Neuronal stem cell (in vitro differentiated cells): ENCODE measurements at places on chromosomes 2 and 18.

DNA sequence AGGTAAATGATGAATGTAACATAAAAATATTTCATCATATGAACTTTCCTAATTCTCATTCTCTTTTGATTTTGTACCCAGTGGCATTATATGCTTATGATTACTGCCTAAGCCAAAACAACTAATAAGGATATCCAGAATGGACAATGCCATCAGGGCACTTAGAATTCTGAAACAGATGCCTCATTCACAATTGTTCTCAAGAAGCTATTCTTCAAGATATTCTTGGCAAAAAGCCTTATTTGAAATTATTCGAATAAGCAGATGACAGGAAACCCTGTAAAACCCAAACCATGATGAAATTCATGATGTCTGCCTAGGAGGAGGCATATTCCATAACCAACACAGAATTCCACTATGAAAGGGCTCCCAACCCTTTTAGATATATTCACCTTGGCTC is 353.2 kb upstream of the TRIB2 start:
- DNase-seq, result no peak

DNA sequence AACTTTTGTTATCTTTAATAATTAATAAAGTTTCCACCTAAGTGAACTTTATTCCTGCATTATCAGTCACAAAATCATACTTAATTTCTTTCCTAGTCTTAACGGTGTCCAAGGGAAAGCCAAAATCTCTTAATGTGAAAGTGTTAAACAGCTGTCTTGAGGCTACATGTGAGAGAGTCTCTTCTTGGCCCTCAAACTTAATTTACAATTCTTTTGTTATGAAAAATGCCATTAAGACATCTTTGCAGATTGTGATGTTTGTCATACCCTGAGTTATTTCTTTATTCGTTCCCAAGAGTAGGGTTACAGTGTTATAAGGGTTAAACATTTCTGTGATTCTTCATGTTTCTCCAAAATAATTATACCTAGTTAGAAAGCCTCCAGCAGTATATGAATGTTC is 64.6 kb downstream of the ANKRD12 start:
- no peak for DNase-seq

- DNase-seq, result no peak
These were observed 2.8 kb downstream of the MYOM1 start for GRCh38 chr18:3216987-3217386.

DNA sequence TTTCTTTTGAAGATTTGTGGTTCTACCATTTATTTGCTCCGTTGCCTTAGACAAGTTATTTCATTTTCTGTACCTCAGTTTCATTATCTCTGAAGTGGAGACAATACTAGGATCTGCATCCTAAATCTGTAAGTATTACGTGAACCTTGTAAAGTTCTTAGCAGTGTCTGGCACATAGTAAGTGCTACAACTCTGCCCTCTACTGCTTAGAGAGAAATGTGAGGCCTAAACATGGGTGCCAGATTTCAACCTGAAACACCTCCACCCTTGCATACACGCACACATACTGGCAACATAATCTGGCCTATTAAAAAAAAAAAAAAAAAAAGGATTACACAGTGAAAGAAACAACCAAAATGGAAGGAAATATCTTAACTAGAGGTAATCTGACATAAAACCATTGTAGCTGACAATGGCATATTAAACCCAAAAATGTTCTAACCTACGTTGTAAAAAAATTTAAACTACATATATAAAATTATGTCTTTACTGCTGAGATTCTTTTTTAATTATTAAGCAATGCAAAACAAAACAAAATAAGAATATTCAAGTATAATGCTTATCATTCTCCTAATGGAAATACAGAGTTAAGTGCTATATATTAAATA is 132.6 kb downstream of the MAP2 start:
- DNase-seq, result no peak

GRCh38 chr2:56184500-56185011 is 766 bp downstream of the CCDC85A start:
- DNase-seq, result peak; percentile 43

GRCh38 chr2:143477714-143478443 is 348.7 kb downstream of the ARHGAP15 start:
- DNase-seq, result no peak

DNA sequence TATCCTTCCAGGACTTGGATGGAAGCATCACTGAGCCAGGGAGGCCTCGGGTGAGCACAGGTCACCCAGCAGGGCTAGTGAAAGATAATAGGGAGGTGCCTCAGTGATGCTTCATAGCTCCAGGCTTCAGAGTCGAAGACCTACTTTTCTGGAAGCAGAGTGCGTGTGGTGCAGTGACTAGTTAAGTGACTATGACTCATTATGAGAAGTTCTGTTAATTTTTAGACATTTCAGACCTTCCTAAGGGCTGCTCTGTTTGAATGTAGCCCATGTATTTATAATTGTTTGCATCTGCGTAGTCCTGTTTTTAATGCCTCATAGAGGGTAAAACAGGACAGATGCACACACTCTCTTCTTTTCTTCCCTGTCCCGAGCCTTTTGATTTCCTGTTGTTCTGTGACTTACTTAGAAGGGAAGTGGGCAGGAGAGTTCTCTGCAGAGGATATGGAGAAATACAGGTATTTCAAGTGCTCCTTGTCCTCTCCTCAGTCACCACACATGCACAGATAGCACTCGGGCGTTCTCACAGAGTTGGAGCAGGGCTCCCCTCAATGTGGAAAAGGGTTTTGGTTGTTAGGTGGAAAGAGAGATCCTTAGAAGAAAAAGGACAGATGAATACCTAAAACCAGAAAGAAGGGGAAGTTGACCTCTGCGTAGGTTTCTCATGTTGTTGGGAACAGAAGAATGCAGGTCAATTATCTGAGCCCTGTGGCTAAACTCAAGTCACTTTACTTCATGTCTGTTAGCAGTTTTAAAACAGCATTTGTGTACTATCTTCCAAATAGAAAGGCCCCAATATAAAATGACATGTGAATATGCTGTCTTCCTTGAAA is 34.7 kb downstream of the RALB start:
- no peak for DNase-seq

DNA sequence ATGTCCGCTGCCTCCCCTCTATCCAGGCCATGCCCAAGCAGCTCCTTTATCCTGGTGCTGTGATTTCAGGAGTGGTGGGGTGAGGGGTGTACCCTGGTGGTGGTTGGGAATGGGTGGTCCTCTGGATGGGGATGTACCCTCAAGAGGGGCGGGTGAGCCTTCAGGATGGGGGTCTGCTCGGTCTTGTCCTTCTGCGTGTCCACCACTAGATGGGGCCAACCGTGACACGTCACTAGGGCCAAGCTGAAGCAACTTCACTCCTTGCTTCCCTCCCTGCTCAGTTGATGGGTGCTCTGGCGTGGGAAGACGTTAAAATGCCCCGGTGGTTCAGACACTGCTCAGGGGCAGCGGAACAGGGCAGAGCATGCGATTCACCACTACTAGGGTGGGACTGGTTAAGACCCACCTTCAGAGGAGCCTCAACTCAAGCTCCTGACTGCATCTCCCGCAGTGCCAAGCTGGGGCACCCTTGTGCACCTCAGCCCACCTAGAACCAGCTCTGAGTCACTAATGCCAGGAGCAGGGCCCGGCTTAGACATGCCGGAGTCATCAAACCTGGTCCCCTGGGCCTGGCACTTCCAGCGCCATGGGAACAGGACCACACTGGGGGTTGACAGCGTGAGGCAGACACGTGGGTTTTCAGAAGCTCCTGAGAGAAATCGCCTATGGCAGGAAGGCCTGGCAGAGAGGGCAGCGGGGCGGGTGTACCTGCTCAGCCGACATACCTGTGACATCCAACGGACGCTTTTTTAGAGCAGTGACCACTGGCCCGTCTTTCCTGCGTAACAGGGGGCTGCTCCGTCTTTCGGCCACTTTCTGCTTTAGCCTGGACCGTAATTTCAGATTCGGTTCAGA is 256.7 kb downstream of the HDAC4 start:
- peak; percentile 33 for DNase-seq

- no peak for DNase-seq
These were observed 4.2 kb downstream of the ZNF385B start for GRCh38 chr2:179857236-179857635.

DNA sequence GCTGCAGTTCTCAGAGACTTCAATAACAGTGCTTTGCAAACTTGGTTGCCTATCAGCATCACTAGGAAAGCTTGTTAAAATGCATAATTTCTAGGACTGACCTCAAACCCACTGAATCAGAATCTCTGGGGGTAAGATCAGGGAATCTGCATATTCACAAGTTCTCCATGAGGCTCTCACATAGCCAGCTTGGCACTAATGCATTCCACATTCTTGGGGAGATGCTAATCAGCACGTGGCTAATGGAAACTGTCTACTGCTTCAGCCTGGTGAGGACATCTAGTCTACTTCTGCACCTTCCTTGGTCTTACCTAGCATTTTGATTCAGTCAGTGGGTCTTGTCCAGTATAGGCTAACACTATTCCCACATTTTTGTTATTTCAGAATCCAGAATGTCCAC is 56.3 kb downstream of the RBKS start:
- DNase-seq, result no peak

DNA sequence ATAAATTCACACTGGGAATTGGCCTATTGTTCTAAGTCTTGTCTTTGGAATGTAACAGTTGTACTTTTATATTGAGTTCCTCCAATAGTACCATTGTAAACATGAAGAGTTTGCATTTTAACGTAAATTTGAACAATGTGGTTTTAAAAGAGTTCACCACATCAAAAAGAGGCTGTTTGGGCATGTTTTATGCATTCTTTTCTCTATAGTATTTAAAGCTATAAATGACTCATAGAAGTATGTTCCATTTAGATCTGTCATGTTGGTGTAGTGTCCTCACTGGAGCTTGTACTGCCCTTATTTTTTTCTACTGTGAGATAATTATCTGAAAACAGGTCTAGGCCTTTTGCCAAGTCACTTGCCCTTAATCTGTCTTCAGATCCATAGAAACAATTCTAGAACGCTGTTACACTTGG is 141.9 kb downstream of the RHBDD1 start:
- no peak for DNase-seq

DNA sequence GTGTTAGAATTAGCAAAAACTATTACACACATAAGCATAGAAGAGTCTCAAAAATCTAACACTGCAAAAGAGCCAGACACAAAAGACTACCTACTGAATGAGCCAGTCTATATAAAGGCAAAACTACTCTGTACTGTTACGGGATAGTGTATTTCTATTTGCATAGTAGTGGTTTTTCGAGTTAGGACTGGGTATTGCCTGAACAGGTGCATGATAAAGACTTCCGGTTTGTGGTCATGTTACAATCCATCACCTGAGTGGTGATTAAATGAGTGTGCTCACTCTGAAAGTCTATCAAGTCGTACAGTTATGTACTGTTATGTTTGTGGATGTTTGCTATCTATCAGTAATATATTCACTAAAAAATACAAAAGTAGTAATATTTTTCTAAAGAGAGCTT is 523.3 kb upstream of the SYT4 start:
- DNase-seq, result no peak

DNA sequence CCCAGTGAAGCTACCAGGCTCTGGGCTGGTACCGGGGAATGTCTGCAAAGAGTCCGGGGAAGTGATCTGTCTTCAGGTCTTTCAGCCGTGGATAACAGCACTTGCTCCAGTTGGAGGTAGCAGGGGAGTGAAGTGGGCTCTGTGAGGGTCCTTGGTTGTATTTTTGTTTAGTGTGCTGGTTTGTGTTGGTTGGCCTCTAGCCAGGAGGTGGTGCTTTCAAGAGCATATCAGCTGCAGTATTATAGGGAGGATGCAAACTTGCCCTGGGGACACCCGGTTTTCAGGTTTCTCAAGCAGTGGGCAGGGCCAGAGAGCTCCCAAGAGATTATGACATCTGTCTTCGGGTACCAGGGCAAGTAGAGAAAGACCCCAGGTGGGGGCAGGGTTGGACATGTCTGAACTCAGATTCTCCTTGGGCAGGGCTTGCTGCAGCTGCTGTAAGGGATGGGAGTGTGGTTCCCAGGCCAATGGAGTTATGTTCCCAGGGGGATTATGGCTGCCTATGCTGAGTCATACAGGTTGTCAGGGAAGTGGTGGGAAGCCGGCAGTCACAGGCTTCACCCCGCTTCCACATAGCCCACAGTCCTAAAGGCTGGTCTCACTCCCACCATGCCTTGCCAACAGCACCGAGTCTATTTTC is 34.4 kb downstream of the ACAA2 start:
- DNase-seq, result no peak

GRCh38 chr2:25651066-25651465 is 22.3 kb downstream of the DTNB start:
- DNase-seq, result no peak

- DNase-seq, result no peak
These were observed 1.1 kb downstream of the KCNJ3 start for GRCh38 chr2:154699575-154699930.

DNA sequence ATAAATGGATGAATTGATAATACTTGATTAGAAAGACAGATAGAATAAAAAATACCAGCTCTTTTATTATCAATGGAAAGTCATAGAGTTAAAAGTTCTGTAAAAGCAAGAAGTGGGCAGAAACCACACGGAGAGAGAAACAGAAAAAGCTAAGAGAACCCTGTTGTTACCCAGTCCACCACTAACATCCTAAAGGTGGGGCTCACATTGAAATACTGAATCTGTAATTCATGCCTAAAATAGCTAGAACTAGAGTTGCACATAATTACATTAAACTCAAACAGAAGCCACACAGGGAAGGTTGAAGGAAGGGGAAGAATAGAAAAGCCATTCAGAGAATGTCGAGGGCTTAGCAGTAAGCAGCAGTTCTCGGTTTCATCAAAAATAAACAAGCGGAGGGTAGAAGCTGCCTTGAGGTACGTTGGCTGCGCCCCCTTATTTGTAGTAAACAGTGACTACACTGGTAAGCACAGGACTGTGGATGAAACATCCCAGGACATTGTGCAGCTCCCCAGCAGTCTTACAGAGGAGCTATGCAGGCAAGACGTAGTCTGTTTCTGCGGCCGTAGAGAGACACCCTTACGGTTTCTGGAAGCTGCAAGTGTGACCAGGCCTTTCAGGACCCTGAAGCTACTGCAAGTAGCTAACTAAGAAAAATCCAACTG is 1247.0 kb upstream of the GYPC start:
- no peak for DNase-seq
